ENCODE measurements at places on chromosomes 3 and 15.

GRCh38 chr3:151743855-151744254, 10.1 kb downstream of the AADACL2 start:
- DNase-seq = no peak

DNA sequence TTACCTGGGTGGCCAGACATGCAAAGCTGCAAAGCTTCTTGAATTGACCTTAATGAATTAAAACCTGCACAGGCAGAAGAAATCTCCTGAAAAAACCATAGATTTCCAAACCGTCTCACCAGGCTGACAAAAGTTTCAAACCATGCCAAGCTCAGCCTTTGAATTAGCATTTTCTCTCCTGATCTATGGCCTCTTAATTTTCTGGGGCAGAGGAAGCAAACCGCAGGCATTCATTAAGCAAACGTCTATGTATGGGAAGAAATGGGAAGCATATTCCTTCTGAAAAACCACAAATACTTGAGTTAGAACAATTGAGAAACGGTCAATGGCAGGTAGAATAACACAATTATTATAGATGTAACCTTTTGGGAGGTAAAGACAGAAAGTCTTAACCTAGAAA, 500.2 kb upstream of the NR2F2 start:
- no peak for DNase-seq

- DNase-seq = no peak
These were observed 15.1 kb downstream of the USP4 start for GRCh38 chr3:49324768-49325167.

DNA sequence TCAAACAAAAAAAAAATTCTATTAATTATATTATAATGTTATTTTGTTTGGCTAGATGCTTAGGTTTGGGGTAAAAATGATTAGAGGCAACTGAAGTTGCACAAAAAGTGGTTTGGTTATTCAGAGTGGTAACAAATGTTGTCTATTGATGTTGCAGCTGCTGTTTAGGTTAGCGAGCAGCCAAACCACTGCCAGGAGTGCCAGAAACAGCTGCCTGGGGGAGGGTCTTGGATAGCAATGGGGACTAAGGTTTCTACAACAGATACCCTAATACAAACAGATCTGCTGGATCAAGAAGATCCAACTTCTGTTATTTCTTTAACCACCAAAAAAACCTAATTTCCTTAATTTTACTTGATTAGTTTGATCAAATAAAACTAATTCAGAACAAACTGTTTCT, 26.6 kb downstream of the BTLA start:
- DNase-seq = no peak

GRCh38 chr3:54188176-54188791, 65.9 kb downstream of the CACNA2D3 start:
- no peak for DNase-seq

GRCh38 chr3:24160424-24161095, 215.5 kb downstream of the NR1D2 start:
- no peak for DNase-seq

- DNase-seq = no peak
These were observed 43.0 kb upstream of the SEC13 start for GRCh38 chr3:10363935-10364334.

GRCh38 chr3:192092388-192093005, 631.5 kb downstream of the PYDC2 start:
- DNase-seq = no peak

- no peak for DNase-seq
These were observed 239.0 kb upstream of the NAALADL2 start for GRCh38 chr3:174620138-174620537.

DNA sequence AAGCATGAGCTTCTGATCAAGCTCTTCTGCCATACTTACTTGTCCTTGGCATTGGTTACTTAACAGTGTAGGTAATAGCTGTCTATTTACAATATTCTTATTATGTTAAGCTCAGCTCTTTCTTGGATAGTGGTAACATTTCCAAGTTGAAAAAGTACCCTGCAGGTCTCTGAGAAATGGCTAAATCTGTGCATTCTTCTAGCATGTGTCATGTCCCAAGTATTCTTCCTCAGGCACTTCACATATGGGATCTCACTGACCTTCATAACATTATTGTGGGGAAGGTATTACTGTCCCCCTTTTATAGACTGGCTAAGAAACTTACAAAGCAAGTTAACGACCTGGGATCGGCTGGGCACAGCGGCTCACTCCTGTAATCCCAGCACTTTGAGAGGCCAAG, 236.1 kb downstream of the RORA start:
- DNase-seq = no peak

DNA sequence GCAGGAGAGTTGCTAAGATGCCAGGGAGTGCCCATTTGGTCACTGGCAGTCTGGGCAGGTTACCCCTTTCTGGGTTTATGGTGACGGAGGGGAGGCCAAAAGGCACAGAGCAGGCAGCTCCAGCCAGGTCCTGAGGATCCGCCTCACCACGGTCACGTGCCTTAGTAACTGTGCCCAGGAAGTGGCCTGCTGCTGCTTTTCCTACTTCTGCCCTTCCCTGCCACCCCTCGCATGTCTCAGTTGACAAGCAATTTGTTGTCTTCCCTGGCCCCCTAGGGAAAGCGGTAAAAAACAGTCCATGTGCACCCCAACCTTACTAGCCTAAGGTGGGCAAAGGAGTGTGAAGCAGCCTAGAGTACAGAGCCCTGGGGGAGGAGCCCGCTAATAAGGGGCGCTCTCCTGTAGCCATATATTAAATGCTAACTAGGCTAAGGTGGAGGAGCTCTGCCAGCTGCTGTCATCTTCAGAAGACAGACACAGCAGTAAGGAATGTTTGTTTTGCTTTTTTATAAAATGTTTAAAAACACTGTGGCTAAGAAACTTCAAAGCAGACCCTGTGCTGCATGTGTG, 9.1 kb upstream of the LIPH start:
- DNase-seq = no peak

DNA sequence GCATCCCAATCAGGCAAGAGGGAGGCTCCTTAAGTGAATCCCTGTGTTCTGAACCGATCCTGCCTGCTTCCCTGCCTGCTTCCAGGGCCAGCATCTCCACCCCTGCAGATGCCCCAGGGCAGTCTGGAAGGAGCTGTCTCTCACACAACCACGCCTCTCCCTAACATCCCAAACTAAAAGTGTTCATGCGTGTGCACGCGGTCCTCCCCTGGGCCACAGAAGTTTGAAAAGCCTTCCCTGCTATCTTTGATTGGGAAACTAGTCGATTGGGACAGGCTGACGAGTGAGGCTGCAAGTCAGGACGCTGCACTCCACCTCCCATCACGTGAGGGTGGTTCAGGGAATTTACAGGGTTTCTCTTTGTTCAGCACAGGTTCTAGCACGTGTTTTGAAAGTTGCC, 340.9 kb upstream of the ICE2 start:
- DNase-seq = no peak

DNA sequence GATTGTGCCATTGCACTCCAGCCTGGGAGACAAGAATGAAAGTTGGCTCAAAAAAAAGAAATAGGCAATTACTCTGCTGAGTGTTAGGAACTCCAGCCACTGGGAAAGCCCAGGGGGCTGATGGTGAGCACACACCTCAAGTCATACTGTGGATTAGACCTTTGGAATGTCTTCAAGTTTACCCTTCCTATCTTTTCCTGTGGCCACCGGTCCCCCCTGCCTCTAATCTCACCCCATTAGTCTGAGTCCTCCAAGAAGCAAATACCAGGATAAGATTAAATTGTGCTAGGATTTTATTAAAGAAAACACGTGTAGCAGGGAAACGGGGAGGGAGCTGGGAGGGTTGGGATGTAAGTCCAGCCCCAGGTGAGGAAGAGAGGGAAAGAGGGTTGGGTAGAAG, 31.6 kb downstream of the TMEM40 start:
- no peak for DNase-seq

DNA sequence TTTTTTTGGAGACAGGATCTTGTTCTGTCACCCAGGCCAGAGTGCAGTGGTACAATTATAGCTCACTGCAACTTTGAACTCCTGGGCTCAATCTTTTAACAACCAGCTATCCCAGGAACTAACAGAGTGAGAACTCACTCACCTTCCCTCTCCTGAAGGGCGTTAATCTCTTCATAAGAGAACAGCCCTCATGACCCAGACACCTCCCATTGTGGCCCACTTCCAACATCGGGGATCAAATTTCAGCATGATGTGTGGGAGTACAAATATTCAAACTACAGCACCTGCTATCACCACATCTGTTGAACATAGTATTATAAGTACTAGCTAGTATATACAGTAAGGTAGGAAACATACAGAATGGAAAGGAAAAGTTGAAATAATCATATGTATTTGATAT, 132.5 kb downstream of the DOCK3 start:
- DNase-seq = no peak

DNA sequence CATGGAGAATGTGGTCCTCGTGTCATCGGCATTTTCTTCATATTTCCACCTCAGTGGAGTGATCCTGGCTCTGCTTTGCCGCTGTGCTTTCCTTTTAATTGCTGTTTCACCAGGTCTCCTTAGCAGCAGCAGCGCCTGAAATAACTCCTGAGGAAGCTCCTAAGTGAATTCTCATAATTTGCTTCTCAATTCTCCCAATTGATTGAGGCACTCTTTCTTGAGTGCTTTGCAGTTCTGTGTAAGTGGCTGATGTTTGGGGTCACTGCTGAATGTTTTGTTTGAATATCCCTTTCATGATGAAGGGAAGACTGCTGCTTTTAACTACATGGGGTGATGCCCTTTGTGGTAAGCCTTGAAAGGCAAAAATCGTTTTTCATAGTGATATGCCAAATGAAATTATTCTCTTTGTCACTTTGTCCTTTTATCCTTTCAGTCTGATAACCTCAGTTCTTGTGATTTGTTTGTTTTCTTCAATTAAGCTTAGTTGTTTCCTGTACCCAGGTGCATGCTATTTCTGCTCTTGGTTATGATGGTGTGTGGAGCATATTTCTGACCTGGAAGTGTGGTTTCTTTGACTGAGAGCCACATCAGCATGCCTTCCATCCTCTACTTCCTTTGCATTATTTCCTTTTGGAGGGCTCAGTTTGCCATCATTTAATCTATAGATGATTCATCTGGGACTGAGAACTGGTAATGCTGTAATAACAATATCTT, 36.7 kb downstream of the HMG20A start:
- no peak for DNase-seq

DNA sequence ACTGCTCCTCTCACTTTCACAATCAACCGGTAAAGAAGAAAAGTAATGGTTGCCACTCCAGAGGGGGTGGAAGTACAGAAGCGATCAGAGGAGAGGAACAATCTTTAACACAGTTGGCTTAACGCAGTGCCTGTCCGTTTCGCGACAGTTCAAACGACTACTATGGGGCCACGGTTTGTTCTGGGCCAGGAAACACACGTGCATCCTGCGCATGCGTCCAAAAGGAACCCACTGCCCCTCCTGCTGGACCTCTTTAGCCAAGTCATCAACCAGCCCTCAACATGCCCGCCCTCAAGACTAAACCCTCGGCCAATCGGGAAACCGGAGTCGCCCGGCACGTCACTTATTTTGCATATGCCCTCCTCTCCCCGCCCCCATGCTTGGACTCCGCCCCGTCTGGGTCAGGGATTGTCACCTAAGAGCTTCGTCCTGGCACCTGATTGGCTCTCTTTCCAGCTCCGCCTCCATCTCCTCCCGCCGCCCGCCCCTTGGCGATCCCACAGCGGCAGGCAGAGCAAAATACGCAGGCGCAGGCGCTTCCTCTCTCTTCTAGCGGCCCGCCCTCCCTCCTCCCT, 345 bp upstream of the CDV3 start:
- DNase-seq = peak; percentile 99

DNA sequence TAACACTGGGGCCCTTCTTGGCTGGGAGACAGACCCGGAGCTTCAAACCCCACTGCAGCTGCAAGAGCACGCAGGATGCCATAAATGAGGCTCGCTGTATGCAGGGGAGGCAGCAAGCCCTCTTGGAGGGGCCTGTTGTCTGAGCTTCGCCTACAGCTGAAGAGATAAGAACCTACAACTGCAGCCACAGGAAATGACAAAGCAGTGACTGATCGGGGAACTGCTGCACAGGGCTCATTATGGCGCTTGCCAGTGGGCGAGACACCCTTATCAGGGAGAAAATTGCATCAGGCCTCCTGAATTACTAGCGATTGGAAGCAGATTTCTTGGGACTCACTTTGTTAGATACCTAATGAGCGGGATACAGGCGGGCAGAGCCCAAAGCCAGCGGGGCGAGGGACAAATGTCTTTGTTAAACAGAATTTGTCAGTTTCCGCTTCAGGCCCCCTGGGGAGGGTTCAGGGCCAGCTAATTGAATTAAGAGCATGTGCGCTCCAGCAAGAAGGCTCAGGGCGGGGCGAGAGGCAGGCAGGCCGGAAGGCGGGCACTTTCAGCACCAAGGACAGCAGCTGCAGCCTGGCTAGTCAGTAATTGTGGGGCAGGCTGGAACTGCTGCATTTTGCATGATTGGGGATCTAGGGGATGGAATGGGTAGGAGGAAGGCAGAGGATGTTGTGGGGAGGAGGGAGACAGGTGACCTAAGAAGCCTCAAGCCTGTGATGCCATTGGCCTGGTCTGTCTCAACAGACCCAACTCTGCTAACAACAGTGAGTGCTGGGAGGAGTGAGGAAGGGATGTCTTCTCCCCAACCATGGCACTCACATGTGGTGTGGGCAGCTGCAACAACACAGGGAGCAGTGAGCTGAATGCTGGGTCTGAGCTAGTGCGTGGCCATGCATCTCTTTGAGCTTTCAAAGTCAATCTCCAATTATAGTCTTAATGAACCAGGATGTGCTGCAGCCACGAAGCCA, 55.3 kb downstream of the CCDC33 start:
- DNase-seq = no peak

GRCh38 chr15:88098361-88098760, 158.2 kb downstream of the NTRK3 start:
- no peak for DNase-seq

DNA sequence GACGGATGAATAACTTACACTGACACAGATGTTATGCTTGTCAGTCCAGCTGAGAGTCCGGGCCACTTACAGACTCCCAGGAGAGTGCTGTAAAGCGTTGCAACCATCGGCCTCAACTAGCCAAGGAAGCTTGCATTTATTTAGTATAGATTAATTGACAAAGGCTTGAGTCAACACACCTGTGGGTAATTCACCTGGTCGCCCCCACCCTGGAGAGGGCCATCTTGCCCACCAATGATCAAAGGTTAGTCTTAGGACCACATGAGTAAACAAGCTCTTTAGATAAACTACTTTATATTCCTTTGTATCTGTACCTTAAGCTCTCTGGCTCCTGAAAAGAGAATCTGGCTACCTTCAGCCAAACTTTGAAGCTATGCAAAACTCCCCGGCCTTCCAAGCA, 51.0 kb downstream of the PAK2 start:
- no peak for DNase-seq

GRCh38 chr3:135965506-135966270, at the start of gene PPP2R3A:
Gene PPP2R3A (plus strand): TSS chr3:135965728. CDS start chr3:136001499, 35,771 bp downstream.
- DNase-seq = no peak

GRCh38 chr3:94440767-94441493, 378.1 kb downstream of the NSUN3 start:
- DNase-seq = no peak

- no peak for DNase-seq
These were observed 1.2 kb upstream of the PLIN1 start for GRCh38 chr15:89680282-89680873.

DNA sequence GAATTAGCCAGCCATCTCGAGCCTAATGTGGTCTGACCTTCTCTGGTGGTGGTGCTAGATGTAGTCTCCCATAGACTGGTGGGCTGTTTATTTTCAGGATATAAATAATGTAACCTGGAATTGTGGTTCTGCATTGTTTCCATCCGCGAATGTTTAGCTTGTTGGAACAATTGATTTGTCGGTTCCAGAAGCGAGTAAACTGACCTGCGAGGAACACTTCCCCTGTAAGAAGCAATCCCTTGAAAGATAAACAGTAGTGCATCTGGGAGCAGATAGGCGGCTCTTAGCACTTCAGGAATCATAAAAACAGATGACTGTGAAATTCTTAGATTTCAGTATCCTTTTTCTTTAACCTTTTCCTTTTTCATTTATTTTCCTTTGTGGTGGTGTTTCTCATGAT, 157.8 kb downstream of the GHSR start:
- DNase-seq = no peak
